T1000 (cell line): ENCODE measurements at places on chromosomes 13 and 19.

- DNase-seq: no peak
These were observed 63.7 kb downstream of the KL start for GRCh38 chr13:33079960-33080359.

GRCh38 chr13:101520672-101521071 is 68.2 kb downstream of the ITGBL1 start:
- DNase-seq: no peak

GRCh38 chr13:20051366-20051765 is 92.8 kb downstream of the ZMYM2 start:
- DNase-seq: no peak

DNA sequence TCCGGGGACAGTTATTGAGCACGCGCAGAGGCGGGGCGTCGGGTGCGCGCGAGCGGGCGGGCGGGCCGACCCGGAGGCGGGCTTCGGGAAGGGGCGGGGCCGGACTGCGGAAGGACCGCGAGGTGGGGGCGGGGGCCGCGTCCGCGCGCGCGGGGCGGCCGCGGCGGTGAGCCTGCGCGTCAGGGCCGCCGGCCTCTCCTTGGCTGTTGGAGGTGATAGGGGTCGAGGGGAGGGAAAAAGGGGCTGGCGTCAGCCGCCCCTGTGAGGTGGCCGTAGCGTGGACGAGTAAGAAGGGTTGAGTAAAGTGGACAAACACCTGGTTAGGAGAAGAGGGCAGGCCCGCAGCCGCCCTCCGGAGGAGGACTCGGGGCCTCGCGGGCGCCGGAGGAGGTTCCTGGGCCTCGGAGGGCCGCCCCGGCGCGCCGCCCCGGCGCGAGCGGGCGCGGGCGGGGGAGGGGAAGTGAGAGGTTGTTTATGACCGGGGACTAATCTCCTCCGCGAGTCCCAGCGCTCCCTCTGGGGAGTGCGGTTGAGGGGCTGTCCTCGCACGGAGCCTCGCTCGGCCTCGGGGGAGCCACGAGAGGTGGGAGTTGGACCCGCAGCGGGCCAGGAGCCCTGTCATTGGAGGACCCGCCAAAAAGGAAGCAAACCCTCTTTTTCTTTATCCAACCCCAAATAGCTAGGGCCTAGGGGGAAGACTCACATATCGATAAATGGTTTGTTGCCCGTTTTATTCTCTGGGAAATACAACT is 547 bp upstream of the INTS6 start:
- DNase-seq: no peak

DNA sequence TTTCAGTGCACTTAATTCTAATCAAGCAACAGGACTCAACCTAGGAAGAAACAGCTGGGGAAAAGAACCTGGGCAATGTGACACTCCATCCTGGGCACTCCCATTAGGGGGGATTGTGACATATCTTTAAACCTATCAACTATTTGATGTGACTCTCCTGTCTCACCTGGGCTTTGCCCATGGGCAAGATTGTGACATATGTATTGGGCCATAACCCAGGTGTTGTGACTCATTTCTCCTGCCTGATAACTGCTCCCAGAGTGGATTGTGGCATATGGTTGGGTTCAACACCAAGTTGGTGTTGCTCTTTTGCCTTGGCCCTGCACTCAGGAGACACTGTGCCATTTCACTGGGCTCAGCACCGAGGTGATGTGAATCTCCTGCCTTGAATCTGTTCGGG is 82.6 kb downstream of the ZNF723 start:
- no peak for DNase-seq

- no peak for DNase-seq
These were observed 20.4 kb upstream of the TNFSF13B start for GRCh38 chr13:108249150-108249549.

DNA sequence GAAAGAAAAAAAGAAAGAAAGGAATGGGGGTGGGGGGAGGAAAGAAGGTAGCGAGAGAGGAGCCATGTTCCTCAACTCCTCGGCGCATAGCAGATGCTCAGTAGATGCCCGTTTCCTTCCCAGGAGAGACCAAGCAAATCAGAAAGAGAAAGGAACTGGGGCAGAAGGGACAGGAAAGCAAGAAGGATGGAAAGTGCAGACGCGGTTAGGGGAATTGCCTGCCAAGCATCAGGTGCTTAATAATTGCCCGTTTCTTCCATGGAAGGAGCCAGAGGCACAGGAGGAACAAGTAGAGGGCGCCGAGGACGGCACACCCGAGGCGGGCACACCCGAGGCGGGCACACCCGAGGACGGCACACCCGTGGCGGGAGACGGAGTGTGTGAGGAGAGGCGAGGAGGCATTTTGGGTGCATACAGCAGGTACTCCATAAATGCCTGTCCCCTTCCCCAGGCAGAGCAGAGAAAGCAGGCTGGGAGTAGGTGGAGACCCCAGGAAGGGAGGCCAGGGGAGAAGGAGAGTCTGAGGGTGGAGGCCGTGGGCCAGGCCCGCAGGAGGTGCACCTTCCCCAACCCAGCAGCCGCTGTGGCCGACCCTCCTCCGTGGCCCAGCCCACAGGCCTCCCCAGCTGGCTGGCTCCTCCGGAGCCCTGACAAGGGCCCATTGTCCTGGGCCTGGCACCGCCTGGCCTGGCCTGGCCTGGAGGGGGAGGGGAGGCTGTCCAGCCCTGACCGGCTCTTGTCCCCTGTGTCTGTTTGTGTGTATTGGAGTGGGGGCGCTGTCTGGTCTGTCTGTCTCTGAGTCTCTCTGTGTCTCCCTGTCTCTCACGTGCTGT is 14.6 kb downstream of the JOSD2 start:
- DNase-seq: no peak

- no peak for DNase-seq
These were observed 412.8 kb downstream of the ZNF536 start for GRCh38 chr19:30784850-30785457.

- no peak for DNase-seq
These were observed 57.9 kb downstream of the RXFP2 start for GRCh38 chr13:31797154-31797775.

DNA sequence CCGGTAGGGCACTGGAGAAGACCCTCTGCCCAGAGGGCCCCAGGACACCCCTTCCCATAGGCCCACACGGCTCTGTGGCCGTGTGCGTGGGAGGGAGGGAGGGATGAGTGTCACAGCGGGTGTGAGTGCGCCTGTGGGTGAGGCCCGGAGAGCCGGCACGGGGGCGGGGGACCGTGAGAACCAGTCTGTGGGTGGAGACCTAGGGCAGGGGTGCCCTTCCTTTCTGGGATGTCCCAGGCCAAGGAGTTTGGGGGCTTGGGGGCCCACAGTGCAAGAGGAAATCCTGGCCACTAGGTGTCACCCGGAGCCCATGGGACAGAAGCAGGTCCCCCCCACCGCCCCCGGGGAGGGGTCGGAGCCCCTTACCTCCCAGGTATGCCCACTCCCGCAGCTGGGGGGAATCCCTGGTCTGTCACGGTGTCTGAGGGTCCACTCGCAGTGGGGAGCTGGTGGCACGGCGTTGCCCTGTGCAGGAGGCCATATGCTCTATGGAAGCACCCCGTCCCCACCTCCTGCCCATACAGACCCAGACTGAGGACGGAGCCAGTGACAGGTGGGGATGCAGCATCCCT is 16.0 kb upstream of the SLC7A10 start:
- DNase-seq: no peak

DNA sequence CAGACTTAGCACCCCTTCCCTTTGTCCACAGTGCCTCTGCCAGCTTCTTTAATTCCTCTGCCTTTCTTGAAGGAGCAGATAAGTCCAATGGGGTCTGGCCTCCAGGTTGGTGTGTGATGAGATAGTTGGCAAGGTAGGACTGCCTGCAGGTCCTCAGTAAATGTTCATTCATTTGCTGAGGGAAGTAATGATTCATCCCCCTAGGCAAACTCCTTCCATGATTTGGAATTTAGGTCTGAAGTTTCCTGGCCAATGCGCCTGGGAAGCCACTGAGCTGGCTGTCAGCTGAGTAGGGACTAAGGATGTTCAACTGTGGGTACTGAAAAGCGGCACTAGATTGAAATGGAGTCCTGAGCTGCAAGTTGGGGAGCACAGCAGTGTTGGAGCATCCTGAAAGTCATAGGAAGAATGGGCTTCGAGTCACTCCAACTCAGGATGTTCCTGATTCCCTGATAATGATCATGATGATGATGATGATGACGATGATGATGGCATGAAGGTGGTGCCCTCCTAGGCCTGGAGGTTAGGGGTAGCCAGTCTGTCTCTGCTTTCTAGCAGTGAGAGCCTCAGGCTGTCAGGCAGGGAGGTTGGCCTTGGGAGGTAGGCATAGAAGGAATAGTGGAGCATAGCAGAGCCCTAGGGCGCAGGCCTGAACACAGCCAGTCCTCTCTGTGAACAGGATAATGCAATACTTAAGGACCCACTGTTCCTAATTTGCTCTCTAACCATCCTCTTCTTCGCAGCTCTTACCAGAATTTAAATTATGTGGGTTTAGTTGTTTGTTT is 44.7 kb downstream of the COL4A2 start:
- DNase-seq: no peak

- no peak for DNase-seq
These were observed 14.0 kb upstream of the CELF5 start for GRCh38 chr19:3210347-3211017.

DNA sequence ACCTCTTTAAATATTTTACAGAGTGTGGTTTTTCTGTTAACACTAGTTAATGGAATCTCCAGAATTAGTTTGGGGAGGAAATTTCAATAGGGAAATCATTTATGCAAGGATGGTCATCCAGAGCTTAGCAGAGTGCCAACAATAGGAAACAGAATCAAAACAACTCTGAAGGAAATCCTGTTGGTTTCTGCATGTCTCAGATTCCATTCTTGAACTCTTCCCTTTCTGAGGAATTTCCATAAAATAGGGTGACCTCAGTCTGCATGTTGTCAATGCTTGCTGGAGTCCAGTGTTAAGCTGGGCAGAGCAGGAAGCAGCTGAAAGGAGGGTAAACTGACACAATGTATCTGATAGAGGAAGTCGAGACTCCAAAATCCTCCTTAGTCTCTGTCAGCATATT is 16.9 kb downstream of the CBY2 start:
- DNase-seq: no peak

GRCh38 chr19:39307046-39307821 is 11.0 kb downstream of the IFNL1 start:
- no peak for DNase-seq

GRCh38 chr19:389935-390289 is 19.0 kb downstream of the C2CD4C start:
- no peak for DNase-seq

DNA sequence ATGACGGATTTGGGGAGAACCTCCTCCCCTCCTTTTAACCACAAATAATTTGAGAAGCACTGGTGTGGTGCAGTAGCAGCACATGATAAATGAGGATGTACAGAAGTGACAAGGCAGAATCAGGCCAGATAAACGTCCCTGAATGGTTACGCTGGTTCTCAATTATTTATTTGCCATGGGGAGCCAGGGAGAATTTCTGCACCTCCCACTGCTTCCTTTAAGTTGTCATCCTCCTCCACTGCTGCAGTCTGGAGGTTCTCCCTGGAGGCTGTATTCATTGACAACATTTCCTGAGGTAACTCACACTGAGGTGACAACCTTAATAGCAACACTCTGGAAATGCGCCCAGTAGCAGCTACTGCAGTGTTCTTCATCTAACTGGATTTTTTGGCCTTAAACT is 308.9 kb upstream of the SLITRK1 start:
- no peak for DNase-seq

GRCh38 chr19:1523412-1524286 is at the start of gene PLK5:
Gene PLK5 (plus strand): TSS chr19:1524077. CDS start chr19:1526997, 2,920 bp downstream.
- DNase-seq: no peak

DNA sequence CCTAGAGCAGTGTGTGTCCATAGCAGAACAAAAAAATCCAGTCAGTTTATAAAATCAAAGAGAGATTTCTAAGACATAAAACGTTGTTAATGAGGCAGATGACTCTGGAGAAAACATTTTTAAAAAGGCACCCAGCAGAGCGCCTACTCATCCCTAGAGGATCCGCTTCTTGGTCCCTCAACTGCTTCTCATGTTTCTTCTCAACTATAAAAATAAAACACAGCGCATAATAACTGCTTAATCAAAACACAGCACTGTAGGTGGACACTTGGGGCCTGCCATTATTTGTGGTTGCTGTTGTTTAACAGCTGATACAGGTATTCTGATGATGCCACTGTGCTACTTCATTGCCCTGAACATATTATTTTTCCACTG is 347.9 kb downstream of the FGF9 start:
- DNase-seq: no peak

GRCh38 chr19:42280815-42281145 is 11.7 kb downstream of the CIC start:
- no peak for DNase-seq

GRCh38 chr13:89115307-89115706 is 1444.1 kb downstream of the SLITRK5 start:
- no peak for DNase-seq

DNA sequence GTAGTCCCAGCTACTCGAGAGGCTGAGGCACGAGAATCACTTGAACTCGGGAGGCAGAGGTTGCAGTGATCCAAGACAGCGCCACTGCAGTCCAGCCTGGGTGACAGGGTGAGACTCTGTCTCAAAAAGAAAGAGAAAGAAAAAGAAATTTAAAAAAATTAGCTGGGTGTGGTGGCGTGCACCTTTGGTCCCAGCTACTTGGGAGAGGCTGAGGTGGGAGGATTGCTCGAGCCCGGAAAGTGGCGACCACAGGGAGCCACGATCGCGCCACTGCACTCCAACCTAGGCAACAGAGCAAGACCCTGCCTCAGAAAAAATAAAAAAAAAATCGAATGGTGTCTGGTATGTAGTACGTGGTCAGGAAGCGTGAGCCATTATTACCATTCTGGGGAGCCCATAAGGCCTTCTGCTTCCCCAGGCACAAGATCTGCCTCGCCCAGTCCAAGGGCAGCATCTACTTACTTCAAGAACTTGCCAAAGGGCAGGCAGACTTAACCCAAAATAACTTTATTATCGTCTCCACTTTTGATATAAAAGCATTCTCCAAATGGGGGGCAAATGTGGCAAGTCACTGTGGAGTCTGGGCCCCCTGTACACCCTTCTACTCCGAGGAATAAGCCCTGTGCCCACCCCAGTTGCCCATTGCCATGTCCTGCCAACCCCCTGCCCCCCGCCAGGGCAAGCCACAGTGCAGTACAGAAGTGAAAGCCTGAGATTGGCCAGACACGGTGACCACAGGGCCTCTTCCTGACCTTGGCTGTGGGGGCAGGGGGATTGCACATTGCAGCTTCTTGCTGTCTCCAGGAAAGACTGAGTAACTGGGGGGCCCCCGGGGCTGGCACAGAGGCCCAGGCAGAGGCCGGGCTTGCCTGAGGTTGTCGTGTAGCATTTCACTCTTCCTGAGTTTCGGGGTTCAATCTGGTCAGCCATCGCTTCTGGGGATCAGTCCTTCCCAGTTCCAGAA is 12.6 kb downstream of the CCL25 start:
- DNase-seq: no peak

- no peak for DNase-seq
These were observed 1.1 kb downstream of the KIR3DL2 start for GRCh38 chr19:54851353-54851752.
